Osteoblast (primary cell): ENCODE measurements at places on chromosomes 12 and 14. TPM values are rescaled to one million over a fixed set of nuclear protein-coding genes. Genes with fewer than 3 reads are reported as not detected.

DNA sequence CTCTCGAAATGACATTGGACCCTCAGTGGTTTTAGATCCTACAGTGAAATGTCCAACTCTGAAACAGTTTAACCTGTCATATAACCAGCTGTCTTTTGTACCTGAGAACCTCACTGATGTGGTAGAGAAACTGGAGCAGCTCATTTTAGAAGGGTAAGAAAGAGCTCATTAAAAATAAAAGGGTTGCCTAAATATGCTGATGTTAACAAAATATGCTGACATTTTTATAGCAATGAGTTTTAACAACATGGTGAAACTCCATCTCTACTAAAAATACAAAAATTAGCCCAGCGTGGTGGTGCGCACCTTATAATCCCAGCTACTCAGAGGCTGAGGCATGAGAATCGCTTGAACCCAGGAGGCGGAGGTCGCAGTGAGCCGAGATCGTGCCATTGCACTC, 73.5 kb downstream of the LRRK2 start:
- DNase-seq: no peak

DNA sequence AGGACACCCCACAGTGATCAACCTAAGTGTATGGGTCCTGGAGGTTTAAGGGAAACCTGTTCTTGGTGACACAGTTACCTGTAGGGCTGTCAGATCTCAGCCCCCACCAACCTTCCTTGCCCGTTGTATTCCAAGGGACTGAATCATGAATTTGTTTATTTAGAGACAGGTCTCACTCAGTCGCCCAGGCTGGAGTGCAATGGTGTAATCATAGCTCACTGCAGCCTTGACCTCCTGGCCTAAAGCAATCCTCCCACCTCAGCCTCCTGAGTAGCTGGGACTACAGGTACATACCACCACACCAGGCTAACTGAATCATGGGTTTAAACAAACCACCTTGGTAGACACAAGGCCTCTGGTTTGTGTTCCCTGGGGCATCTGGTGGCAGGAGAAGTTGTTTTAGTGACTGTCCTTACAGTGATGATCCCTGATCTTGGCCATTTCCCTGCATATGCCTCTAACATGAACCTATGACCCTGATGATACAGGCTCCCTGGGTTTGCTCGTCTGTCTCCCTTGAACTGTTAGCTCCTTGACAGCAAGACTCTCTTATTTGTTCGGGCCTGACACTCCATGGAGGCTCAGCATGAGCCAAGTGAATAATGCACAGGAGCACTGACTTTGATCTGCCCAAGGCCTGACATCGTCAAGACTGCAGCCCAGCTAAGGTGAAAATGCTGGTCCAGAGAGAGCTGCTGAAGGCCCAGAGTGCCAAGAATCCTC, 47.9 kb downstream of the PITPNM2 start:
- no peak for DNase-seq

The DERA gene
- total RNA-seq: 47.4 and 50.4 TPM in 2 replicates

DNA sequence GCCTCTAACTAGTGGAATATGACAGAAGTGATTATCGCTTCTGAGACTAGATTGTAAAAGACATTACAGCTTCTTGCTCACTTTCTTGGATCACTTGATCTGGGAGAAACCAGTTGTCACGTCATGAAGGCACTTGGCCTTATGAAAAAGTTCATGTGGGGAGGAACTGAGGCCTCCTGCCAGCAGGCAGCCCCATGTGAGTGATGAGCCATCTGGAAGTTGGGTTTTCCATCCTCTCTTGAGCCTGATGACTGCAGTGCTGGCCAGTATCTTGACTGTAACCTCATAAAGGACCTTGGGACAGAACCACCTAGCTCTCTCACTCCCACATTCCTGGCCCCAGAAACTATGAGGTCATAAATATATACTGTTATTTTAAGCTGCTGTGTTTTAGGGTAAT, 28.0 kb downstream of the TTLL5 start:
- no peak for DNase-seq

- DNase-seq: no peak
These were observed 15.8 kb downstream of the PEBP1 start for GRCh38 chr12:118151755-118152154.

The SIX1 gene
- 18.1 and 21.5 TPM in 2 replicates for total RNA-seq

The MYF6 gene
- total RNA-seq: not detected in 2 replicates

- DNase-seq: no peak
These were observed 41.8 kb upstream of the CLMN start for GRCh38 chr14:95361373-95362137.
